ENCODE measurements at places on chromosomes 2 and 18.

DNA sequence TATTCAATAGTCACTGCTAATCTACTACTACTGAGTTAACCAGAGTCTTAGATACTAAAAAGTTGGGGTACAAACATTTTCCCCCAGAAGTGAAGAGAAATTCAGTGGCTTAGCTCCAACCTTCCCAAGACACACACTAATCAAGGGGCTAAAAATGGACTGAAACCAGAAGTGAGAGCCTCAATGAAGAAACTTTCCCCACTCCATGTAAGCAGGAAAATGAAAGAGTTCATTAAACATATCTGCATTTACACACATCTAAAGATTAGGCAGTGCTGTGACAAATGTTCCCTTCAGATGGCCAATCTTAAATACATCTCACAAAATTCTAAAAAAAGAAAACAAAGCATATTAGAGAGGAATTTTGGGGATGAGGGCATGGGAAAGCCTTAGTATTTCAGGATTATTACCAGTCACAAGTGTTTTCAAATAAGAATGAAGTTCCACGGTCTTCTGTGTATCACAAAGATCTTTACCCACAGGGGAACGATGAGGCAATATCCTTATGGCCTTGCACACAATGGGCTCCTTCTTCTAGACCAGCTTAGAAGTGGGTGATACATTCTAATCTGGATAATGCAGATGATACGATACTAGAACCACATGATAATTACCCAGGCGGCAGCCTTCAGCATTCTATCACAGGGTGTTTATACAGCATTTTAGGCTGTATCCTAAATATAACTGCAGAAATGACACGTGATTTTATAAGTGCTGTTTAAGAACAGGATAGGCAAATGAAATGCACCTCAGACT lies 17.1 kb downstream of the ANKRD44 start:
- no peak for DNase-seq

DNA sequence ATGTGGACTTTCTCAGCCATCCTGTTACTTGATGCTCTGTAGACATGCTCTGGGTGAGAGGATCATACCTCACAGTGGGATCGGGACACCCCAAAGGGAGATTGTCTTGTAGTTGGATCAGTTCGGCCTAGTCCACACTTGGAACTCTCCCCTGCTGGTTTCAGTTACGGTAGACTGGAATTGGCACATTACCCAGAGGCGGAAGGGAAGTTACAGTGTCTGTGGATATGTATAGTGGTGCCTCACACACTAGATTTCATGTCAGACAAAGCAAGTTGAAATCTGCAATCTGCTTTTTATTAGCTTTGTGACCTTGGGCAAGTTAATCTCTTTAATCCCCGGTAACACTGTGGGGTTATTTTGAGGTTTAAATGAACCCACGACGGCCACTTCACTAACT lies 16.2 kb upstream of the CTAGE1 start:
- DNase-seq: no peak

- no peak for DNase-seq
These were observed 21.7 kb upstream of the HNRNPA3 start for GRCh38 chr2:177190941-177191340.

- no peak for DNase-seq
These were observed 2.4 kb downstream of the EPAS1 start for GRCh38 chr2:46299365-46300263.

- DNase-seq: no peak
These were observed 170.6 kb downstream of the FIGN start for GRCh38 chr2:163565192-163565591.

- no peak for DNase-seq
These were observed 68.4 kb upstream of the MFF start for GRCh38 chr2:227256605-227257004.

- DNase-seq: no peak
These were observed 171.5 kb downstream of the ALK start for GRCh38 chr2:29749843-29750242.

DNA sequence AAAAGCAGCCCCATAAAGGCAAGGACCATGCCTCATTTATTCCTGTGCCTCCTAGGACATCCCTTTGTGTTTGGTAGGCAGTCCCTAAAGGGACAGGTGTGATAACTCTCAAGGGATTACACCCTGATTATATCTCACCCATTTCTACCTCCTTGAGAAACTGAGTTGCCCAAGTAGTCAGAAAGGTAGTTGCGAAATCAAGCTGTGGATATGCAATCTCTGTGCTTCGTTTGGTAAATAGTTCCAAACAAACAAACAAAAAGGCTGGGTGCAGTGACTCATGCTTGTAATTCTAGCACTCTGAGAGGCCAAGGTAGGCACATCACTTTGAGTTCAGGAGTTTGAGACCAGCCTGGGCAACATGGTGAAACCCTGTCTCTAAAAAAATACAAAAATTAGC lies 100.2 kb upstream of the ARL5A start:
- DNase-seq: no peak

- no peak for DNase-seq
These were observed 41.6 kb upstream of the KCNG2 start for GRCh38 chr18:79756143-79756500.

DNA sequence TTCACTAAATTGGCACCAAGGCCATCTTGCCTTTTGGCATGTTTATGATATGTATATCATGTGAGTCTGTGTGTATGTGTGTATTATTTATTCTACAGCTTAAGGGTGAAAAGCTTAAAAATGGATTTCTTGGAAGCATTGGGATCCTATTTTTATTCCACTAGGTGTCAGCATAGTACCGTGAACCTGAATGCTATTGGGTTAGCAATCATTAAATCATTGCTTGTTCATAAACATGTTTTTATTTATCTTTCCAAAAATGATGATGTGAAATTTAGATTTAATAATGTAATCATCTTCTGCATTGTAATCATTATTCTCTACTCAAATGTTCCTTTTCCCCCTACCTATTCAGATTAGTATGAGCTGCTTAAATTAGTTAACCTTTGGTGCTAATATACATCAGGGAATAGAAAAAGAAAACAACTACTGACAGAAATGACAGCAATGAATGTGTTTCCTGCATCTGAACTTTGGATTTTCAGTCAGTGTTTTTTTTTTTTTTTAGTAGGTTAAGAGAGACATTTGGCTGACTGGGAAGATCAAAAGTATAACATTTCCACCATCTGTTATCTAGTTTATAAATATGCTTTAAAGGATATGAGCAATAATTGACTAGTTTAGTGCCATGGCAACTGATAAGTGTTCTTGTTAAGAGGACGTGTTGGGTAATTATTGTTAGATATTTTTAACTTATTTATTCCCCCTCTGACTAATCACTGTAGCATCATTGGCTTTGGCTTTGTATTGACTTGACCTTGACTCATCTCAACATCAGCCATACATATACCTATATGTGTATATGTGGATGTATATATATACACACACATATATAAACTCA lies 14.1 kb upstream of the ZSWIM2 start:
- no peak for DNase-seq

- no peak for DNase-seq
These were observed 146.6 kb downstream of the GBX2 start for GRCh38 chr2:236021499-236022057.

DNA sequence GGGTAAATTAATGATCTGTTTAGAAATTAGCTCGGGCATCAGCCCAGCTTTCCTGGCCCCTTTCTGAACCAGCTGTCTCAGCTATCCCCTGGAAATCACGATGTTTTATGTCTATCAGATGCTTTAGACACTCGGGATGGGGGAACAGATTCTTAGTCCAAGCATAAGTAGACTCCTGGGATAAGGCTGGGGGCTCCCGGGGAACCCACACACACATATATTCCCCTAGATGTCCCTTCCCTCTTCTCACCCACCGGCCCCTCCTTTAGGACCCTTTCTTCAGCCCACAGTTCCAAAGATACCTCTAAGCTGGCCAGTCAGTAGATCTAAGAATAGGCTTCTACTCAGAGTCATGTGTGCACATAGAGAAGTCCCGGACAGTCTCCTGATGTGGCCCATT lies 151.5 kb upstream of the COPS8 start:
- DNase-seq: no peak

- DNase-seq: no peak
These were observed 7.8 kb upstream of the LTBP1 start for GRCh38 chr2:32938934-32939333.

DNA sequence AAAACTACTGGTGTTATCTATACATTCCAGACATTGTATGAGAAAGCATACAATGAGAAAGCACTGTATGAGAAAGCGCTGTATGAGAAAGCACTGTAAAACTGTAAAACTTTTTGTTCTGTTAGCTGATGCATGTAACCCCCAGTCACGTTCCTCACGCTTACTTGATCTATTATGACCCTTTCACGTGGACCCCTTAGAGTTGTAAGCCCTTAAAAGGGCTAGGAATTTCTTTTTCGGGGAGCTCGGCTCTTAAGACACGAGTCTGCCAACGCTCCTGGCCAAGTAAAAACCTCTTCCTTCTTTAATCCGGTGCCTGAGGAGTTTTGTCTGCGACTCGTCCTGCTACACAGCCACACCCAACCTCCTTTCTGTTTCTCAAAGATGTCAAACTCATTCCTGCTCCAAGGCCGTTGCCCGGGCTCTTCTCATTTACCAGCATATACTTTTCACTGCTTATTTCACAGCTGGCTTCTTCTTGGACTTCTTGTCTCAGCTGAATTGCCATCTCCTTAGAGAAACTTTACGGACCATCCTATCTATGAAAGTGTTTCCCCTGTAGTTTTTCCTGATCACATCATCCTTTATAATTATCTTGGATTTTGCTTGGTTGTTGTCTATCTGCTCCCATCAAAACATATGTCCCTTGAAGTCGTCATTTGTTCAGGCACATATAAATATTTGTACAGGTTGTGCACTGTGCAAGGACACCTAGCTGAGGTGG lies 29.8 kb upstream of the YES1 start:
- no peak for DNase-seq

DNA sequence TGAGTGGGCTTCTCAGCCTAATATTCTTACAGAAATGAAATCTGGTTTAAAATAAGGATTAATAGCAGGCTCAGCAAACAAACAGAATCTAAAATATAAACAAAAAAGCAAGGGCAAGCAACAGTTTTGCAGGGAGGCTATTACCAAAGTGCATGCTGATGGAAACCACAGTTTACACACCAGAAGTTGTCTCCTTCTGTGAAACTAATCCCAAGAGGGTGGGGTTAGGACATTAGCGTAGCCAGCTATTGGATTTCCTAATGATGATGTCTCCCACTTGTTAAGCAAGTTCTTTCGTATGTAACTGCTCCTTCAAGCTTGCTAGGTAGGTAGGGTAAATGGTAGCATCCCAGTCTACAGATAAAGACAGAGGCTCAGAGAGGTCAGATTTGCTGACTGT lies 65.0 kb upstream of the TSPYL6 start:
- DNase-seq: no peak

GRCh38 chr18:63162271-63163014 lies 157.1 kb downstream of the BCL2 start:
- no peak for DNase-seq

Measured in H1 (cell line).